ENCODE measurements at places on chromosomes 5 and 9.

GRCh38 chr5:53006911-53007890 is 18.0 kb downstream of the ITGA2 start:
- H3K4me1 ChIP-seq, result peaks cover 17% of the 10 kb centered on the region
- H3K27me3 ChIP-seq, result no peaks in the 10 kb centered on the region
- no peaks in the 10 kb centered on the region for H3K36me3 ChIP-seq

DNA sequence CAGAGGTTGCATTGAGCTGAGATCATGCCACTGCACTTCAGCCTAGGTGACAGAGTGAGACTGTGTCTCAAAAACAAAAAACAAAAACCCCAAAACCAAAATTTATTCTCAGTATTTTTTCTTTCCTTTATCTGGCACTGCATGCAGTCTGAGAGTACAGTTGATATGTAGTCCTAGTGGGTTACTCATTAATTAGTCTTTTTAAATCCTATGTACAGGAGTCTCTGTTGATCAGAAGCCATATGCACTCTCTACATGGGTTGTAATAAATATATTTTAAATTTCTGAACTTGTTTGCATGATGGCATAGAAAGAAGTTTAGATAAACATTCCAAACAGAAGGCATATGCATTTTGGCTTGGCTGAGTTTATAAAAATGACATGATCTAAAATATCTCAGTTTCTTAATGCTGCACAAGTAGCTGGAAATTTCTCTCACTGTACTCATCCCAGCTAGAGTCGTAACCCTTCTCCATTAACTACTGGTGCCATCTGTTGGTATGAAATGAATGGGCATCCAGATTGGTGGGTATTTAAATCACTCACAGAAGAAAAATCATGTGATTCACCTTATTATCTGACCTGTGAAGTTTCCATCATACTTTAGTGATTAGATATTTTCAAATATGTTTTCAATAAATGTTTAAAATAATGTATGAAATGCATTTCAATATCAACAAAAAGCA is 284.8 kb downstream of the CTNND2 start:
- no peak overlapping the region for H3K27ac ChIP-seq
- no peaks in the 10 kb centered on the region for H3K4me1 ChIP-seq
- no peak for DNase-seq
- H3K27me3 ChIP-seq, result peaks cover 5% of the 10 kb centered on the region
- no peaks in the 10 kb centered on the region for H3K36me3 ChIP-seq

GRCh38 chr5:10623305-10623910 is 59.5 kb downstream of the ANKRD33B start:
- no peak overlapping the region for H3K27ac ChIP-seq
- peaks cover 23% of the 10 kb centered on the region for H3K4me1 ChIP-seq
- H3K4me3 ChIP-seq, result no peak overlapping the region
- no peaks in the 10 kb centered on the region for H3K27me3 ChIP-seq
- H3K36me3 ChIP-seq, result no peaks in the 10 kb centered on the region
- no peak for DNase-seq

DNA sequence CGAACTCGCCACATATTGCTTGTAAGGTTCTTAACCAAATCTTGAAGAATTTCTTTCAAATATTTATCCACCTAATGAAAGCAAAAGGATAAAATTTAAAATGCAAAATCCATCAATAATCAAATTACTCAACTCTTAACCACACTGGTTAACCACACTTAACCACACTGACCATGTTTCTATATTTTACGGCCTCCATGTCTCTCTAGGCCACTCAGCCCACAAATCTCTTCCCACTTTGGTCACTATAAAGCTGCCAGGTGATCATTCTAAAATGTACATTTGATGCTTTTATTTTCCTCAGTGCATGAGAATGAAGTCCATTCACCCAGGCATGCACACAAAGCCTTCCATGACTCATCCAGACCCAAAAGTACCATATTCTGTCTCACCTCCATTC is 56.4 kb upstream of the OR2K2 start:
- H3K36me3 ChIP-seq, result peaks cover 98% of the 10 kb centered on the region
- H3K27me3 ChIP-seq, result no peaks in the 10 kb centered on the region
- no peaks in the 10 kb centered on the region for H3K4me1 ChIP-seq
- DNase-seq, result no peak

- H3K4me3 ChIP-seq, result no peak overlapping the region
- no peaks in the 10 kb centered on the region for H3K27me3 ChIP-seq
- no peak for DNase-seq
- no peak overlapping the region for H3K27ac ChIP-seq
- H3K36me3 ChIP-seq, result no peaks in the 10 kb centered on the region
These were observed 113.4 kb upstream of the GHR start for GRCh38 chr5:42309865-42310264.

GRCh38 chr5:147509041-147509709 is 693 bp downstream of the DPYSL3 start:
- no peaks in the 10 kb centered on the region for H3K36me3 ChIP-seq
- peak overlapping the region; percentile 65 for H3K4me3 ChIP-seq
- peaks cover 20% of the 10 kb centered on the region for H3K4me1 ChIP-seq
- H3K27me3 ChIP-seq, result peaks cover 11% of the 10 kb centered on the region

- no peak overlapping the region for H3K27ac ChIP-seq
- DNase-seq, result no peak
- H3K36me3 ChIP-seq, result no peaks in the 10 kb centered on the region
These were observed 397.5 kb downstream of the MLLT3 start for GRCh38 chr9:20224756-20225155.

- no peaks in the 10 kb centered on the region for H3K27me3 ChIP-seq
- H3K27ac ChIP-seq, result no peak overlapping the region
- H3K4me1 ChIP-seq, result no peaks in the 10 kb centered on the region
- no peak overlapping the region for H3K4me3 ChIP-seq
These were observed 213.6 kb downstream of the GRIA1 start for GRCh38 chr5:153704110-153704509.

GRCh38 chr9:116791326-116791725 is 104.2 kb downstream of the TRIM32 start:
- DNase-seq, result no peak
- no peaks in the 10 kb centered on the region for H3K36me3 ChIP-seq
- no peaks in the 10 kb centered on the region for H3K4me1 ChIP-seq
- no peaks in the 10 kb centered on the region for H3K27me3 ChIP-seq
- no peak overlapping the region for H3K27ac ChIP-seq

- H3K4me3 ChIP-seq, result no peak overlapping the region
- peaks cover 95% of the 10 kb centered on the region for H3K4me1 ChIP-seq
- no peak overlapping the region for H3K27ac ChIP-seq
- no peaks in the 10 kb centered on the region for H3K36me3 ChIP-seq
These were observed 709 bp upstream of the SYNPO start for GRCh38 chr5:150639751-150640150.

DNA sequence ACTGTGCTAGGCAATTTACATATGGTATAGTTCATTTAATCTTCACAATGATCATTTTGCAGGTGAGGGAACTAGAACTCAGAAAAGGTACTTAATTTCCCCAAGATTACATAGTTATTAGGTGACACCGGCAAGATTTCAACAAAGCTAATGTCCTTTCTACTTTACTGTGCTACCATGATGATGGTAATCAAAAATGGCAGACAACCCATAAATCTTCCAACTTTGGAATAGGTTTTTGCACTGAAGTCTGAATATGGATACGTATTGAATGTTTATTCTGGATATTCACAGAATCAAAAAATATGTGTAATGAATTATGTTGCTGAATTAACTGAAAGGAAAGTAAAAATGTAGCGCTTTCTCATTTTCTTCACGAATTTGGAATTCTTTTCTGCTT is 13.8 kb downstream of the PDCD1LG2 start:
- no peak overlapping the region for H3K27ac ChIP-seq
- no peaks in the 10 kb centered on the region for H3K27me3 ChIP-seq
- H3K36me3 ChIP-seq, result no peaks in the 10 kb centered on the region
- DNase-seq, result no peak

DNA sequence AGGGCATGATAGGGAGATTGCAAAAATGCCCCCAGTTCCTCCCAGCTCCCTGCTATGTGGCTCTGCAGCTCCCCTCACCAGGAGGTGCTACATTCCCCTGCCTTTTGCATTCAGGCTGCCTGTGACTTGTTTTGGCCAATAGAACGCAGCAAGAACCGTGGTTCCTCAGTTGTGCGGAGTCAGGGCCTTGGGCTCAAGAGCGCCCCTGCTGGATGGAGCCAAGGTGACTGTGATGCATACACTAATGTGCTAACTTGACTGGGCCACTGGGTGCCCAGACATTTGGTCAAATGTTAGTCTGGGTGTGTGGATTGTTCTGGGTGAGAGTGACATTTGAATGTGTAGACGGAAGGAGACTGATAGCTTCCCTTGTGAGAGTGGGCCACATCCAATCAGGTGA is 123.3 kb upstream of the MVB12B start:
- no peak for DNase-seq
- peaks cover 42% of the 10 kb centered on the region for H3K27me3 ChIP-seq
- no peak overlapping the region for H3K4me3 ChIP-seq
- H3K4me1 ChIP-seq, result peaks cover 19% of the 10 kb centered on the region
- no peaks in the 10 kb centered on the region for H3K36me3 ChIP-seq
- no peak overlapping the region for H3K27ac ChIP-seq

GRCh38 chr9:37645903-37646506 is 4.7 kb upstream of the FRMPD1 start:
- no peaks in the 10 kb centered on the region for H3K36me3 ChIP-seq
- H3K27ac ChIP-seq, result no peak overlapping the region
- no peak for DNase-seq
- H3K27me3 ChIP-seq, result peaks cover 12% of the 10 kb centered on the region
- peaks cover 6% of the 10 kb centered on the region for H3K4me1 ChIP-seq
- no peak overlapping the region for H3K4me3 ChIP-seq

DNA sequence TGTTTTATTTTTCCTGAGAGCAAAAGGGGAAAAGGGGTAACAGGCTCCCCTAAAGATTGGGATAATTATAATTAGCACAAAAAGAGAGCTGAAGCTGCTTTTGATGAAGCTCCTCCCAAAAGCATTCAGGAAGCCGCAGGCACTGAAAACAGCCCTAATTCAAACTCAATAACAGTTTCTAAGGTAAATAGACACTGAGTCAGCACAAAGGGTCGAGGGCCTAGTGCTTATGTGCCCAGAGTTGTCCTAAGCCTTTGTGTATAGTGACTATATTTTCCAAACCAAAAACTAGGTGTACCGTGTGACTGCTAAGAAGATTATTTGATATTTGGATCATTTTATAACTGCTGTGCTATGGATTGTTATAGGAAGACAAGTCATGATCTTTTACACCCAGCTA is 67.7 kb downstream of the HMHB1 start:
- no peak for DNase-seq
- no peaks in the 10 kb centered on the region for H3K4me1 ChIP-seq
- no peaks in the 10 kb centered on the region for H3K27me3 ChIP-seq
- no peak overlapping the region for H3K27ac ChIP-seq
- no peak overlapping the region for H3K4me3 ChIP-seq
- no peaks in the 10 kb centered on the region for H3K36me3 ChIP-seq

All from suprapubic skin (tissue), 4 donors.